Mesothelial cell of epicardium (in vitro differentiated cells): ENCODE measurements at places on chromosomes 16 and 17. TPM values are rescaled to one million over a fixed set of nuclear protein-coding genes. Genes with fewer than 3 reads are reported as not detected.

The SOST gene
- total RNA-seq = 0.23 to 0.33 TPM (median 0.27 TPM) in 3 replicates

GRCh38 chr16:83244057-83244456 lies 563.7 kb upstream of the HSBP1 start:
- no peak for DNase-seq

GRCh38 chr17:50203086-50203485 lies 1.7 kb upstream of the COL1A1 start:
- no peak for DNase-seq

GRCh38 chr17:78707016-78707415 lies 75.1 kb downstream of the CYTH1 start:
- no peak for DNase-seq

The TVP23A gene
- total RNA-seq = 9.5 to 9.9 TPM (median 9.8 TPM) in 3 replicates

GRCh38 chr16:87414251-87414680 lies 22.1 kb downstream of the MAP1LC3B start:
- no peak for DNase-seq

- no peak for DNase-seq
These were observed 22.3 kb downstream of the SYCE1L start for GRCh38 chr16:77221482-77221881.

- no peak for DNase-seq
These were observed 12.7 kb upstream of the AMFR start for GRCh38 chr16:56438038-56438437.

DNA sequence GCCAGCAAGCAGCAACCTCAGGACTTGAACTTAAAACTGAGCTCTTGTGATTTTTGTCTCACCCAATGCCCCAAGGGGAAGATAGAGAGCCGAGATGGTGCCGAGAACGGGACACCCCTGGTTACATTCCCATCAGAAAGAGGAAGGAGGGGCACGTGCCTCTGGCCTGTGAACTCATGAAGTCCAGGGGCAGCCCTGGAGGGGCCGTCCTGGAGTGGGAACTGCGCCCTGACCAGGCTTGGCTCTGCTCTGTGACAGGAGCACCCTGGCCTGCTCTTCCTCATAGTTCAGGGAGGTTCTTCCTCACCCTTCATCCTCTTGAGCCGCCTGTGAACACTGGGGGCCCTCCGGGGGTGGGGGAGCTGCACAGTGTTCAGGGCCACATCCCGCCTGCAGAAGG lies 130.3 kb upstream of the FOXF1 start:
- no peak for DNase-seq

DNA sequence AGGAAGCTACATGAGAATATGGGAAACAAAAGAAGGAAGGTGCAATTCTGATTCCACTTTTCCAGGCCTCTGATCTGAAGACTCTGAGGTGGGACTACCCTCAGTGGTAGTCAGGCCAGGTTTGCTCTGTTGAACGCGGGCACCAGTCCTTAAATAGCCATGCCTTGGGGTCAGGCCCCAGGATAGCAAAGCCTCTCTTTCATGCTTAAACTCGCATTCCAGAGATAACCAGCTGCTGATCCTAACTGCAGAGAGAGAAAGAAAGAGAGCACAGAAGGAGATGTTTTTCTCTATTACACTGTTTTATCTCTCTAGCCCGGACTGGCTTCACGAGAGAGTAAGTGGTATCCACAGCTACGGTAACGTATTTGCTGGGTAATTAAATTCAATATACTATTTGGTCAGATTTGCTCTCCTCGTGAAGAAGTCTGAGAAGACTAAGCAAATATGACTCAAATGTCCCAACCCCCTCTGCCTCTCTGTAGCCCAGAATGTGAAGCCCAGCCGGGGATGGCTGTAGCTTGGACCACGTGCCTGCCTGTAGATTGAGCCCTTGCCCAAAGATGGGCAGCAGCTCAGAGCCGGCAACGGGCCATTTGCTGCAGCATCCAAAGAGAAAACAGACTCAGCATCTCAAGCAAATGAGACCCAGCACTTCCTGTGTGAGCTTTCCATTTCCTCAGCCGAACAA lies 122.2 kb downstream of the SMG6 start:
- DNase-seq = no peak

The DCTN5 gene
- 74.1 to 77.7 TPM (median 77.5 TPM) in 3 replicates for total RNA-seq

DNA sequence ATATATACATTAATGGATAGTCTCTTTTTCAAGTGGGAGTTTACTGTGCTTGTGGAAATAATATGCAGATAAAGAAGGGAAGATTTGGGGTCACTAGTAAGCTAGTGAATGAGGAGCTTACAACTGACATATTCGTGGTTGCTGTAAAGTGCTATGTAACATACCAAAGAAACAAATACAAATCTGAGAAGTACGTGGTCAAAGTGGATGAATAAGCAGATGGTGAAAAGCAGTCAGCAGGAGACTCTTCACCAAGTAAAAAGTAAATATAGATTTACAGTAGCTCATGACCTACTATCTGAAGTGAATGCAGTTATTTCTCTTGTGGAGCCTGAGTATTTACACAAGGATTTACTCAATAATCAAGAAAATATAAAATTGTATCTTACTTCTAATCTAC lies 136.6 kb upstream of the ELAC2 start:
- no peak for DNase-seq

The NT5M gene
- 4.6 to 7.2 TPM (median 7.1 TPM) in 3 replicates for total RNA-seq

- no peak for DNase-seq
These were observed 18.6 kb downstream of the RNF43 start for GRCh38 chr17:58398574-58399266.

The ADAD2 gene
- 0.34 TPM in 1 of 3 replicates, not detected in the others for total RNA-seq

The CHRNE gene
- 1.5 to 1.9 TPM (median 1.7 TPM) in 3 replicates for total RNA-seq

The ALOX12B gene
- 0.70 TPM in 1 of 3 replicates, not detected in the others for total RNA-seq

- no peak for DNase-seq
These were observed 34.0 kb downstream of the RHBDL3 start for GRCh38 chr17:32299580-32300164.

- DNase-seq = no peak
These were observed 4.7 kb downstream of the ITGAE start for GRCh38 chr17:3796110-3796821.

- no peak for DNase-seq
These were observed 927 bp upstream of the ENGASE start for GRCh38 chr17:79073706-79074088.

- DNase-seq = no peak
These were observed 8.0 kb downstream of the SMG6 start for GRCh38 chr17:2295575-2295974.

GRCh38 chr17:63984651-63985386 lies 12.1 kb upstream of the SCN4A start:
- no peak for DNase-seq

The SLC13A5 gene
- total RNA-seq = 0.18 to 0.47 TPM (median 0.38 TPM) in 3 replicates

- DNase-seq = no peak
These were observed 148.9 kb downstream of the ITFG1 start for GRCh38 chr16:47311738-47312505.

- no peak for DNase-seq
These were observed 14.4 kb upstream of the ZNF750 start for GRCh38 chr17:82854226-82854625.

The SLC47A1 gene
- 5.5 to 9.2 TPM (median 5.9 TPM) in 3 replicates for total RNA-seq

GRCh38 chr17:37667039-37667438 lies 23.8 kb upstream of the DDX52 start:
- no peak for DNase-seq

DNA sequence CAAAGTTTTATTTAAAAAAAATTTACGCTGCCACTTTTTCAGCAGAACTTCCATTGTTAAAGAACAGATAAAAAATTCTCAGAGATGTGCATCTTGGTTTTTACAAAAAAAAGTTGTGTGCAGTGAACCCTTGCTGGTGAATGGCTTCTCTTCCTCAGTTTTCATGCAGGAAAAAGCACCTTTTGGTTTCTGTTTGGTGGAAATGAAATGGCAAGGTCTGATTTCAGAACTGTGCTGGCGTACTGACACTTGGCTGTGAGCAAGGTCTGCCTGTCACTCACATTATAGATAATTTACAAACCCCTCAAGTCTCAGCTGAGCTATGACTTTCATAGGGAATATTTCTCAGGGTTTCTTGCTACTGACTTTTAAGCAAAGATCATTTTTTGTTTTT lies 5.7 kb upstream of the SALL1 start:
- no peak for DNase-seq

The C1QTNF8 gene
- total RNA-seq = 0.20 TPM in 1 of 3 replicates, not detected in the others

GRCh38 chr16:1381612-1382406 lies 30.1 kb downstream of the GNPTG start:
- DNase-seq = no peak

GRCh38 chr16:84367750-84368307 lies 509 bp upstream of the ATP2C2 start:
- no peak for DNase-seq

The CACNB1 gene
- total RNA-seq = 19.2 to 21.6 TPM (median 19.3 TPM) in 3 replicates

DNA sequence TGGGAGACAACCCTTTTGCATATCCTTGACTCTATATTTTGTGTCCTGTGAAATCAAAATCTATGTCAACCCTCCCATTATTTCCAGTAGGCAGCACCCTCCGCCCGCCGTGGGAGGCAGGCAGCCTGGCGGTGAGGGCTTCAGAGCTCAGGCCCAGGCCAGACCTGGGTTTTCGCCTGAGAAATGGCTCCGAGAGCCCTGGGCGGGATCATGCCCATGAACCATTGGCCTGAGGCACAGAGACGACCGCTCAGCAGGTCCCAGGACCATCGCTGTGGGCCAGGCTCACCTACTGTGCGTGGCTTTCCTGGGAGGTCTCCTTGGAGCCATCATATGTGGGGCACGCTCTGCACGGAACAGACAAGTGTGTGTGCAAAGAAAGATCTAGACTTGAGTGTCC lies 6.3 kb upstream of the SLC38A8 start:
- no peak for DNase-seq

GRCh38 chr16:49587511-49587910 lies 213.9 kb downstream of the C16orf78 start:
- no peak for DNase-seq

- DNase-seq = no peak
These were observed 3.1 kb upstream of the BAIAP3 start for GRCh38 chr16:1330260-1330914.

DNA sequence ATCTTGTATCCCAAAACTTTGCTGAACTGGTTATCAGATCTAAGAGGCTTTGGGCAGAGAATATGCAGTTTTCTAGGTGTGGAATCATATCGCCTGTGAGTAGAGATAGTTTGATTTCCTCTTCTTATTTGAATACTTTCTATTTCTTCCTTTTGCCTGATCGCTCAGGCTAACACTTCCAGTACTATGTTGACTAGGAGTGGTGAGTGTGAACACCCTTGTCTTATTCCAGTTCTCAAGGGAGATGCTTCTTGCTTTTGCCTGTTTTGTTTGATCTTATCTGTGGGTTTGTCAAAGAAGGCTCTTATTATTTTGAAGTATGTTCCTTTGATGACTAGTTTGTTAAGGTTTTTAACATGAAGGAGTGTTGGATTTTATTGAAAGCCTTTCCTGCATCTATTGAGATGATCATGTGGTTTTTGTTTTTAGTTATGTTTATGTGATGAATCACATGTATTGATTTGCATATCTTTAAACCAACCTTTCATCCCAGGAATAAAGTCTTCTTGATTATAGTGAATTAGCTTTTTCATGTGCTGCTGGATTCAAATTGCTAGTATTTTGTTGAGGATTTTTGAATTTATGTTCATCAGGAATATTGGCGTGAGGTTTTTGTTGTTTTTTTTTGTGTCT lies 17.0 kb upstream of the CCL13 start:
- DNase-seq = no peak

The ARL5C gene
- 0.40 TPM in 1 of 3 replicates, not detected in the others for total RNA-seq

GRCh38 chr17:72334205-72334604 lies 213.4 kb downstream of the SOX9 start:
- DNase-seq = no peak

The FBF1 gene
- 22.4 to 24.6 TPM (median 23.4 TPM) in 3 replicates for total RNA-seq

DNA sequence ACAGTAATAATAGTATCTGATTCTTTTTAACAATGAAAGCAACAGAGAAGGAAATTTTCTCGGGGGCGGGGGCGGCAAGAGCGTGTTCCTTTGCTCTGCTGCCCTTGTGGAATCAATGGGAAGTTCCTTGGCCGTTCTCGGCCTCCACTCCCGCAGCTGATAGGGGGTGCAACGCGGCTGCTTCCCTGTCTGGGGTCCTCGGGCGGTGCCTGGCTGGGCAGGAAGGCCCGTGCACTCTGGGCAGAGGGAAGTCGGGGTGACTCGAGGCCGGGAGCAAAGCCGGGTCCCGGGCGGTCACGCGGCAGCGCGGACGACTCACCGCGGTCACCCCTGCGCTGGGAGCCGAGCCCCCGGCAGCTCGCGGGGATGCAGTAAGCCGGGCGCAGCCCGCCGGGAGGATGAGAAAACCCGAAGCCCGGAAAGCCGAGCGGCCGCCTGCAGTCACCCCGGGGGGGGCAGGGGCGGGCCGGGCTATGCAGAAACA lies 2.5 kb downstream of the TUBB3 start:
- no peak for DNase-seq

The GJD3 gene
- total RNA-seq = 0.27 TPM in 1 of 3 replicates, not detected in the others

The NAGLU gene
- 31.0 to 31.9 TPM (median 31.5 TPM) in 3 replicates for total RNA-seq

DNA sequence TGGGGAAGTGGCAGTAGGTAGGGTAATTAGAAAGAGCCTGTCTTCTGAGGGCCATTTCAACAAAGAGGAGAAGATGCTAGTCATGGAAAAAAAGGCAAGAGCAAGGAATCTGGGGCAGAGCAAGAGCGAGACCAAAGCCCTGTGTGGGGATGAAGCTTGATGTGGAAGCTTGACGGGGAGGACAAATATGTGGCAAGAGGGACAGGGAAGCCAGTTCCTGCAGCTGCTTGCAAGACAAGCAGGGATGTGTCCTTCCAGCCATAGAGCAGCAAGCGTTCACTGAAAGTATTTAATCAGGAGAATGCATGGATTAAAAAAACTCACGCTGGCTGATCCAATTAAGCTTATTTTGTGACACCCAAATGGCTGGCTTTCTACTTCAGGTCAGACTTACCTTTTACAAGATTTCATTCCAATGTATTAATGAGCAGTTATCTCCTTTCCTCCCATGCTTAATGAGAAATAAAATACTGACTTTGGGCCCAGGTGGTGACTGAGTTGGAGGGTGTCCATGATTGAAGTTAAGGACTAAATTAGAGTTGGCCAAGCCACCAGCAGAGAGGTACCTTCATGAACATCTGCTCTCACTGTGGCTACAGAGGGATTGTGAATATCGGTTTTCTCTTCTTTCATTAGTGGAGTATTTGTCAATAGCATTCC lies 76.8 kb downstream of the ABCA8 start:
- DNase-seq = no peak

The PIK3R6 gene
- total RNA-seq = not detected in 3 replicates

DNA sequence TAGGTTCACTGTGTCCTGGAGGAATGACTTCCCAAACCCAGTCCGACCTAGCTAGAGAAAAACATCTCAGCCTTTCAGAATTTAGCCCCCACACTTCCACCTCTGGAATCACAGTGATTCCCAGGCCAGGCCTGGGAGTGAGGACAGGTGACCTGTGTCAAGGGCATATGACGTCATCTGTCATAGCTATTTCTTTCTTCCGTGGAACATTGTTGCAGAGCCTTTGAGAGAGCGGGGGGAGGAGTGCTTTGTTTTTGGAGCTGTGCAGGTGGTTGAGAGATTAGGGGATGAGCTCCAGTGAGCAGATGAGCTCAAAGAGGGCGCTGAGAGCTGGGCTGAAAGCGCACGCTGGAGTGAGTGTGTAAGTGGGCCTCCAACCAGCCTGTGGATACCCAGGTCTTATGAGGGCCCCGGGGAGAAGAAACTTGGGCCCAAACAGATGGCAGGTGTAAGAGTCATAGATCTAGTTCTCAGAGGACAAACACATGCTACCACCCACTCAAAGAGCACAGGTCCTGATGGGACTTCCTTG lies 344.8 kb downstream of the SNX29 start:
- no peak for DNase-seq

GRCh38 chr17:44708401-44709263 lies at the start of gene DBF4B:
Gene DBF4B (plus strand): TSS chr17:44708665. CDS start chr17:44708821, 156 bp downstream.
- DNase-seq = peak; percentile 59
